ENCODE measurements at places on chromosomes 7 and 10.

DNA sequence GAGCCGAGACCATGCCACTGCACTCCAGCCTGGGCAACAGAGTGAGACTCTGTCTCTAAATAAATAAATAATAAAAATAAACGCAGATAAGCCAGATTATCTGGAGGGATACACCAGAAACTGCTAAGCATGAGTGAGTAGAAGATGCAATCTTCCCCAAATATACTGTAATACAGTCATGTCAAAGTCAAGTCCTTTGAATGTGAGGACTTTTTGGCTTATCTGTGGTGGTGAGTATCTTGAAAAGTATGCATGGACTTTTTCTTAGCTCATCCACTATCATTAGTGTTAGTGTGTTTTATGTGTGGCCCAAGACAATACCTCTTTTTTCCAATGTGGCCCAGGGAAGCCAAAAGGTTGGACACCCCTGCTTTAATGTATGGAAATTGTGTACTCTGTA is 44.7 kb upstream of the PITRM1 start:
- no peak for DNase-seq

GRCh38 chr7:88480896-88481295 is 174.2 kb upstream of the STEAP4 start:
- DNase-seq: no peak

DNA sequence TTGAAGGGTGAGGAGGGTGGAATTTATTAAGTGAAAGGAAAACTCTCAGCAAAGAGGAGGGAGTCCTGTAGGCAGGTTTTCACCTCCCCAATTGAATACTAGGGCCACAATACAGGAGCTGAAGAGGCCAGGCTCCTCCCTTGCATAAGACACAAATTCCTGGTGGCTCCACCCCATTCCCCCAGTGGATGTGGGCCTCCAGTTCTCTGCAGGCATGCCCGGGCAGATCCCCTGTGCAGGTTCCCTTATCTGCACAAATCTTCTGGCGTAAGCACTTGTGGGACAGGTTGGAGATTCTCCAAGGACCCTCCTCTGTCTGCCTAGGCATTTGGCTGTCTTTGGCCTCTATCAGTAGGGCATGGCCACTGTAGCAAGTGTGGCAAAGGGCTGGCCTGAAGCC is 847.1 kb upstream of the MBL2 start:
- no peak for DNase-seq

DNA sequence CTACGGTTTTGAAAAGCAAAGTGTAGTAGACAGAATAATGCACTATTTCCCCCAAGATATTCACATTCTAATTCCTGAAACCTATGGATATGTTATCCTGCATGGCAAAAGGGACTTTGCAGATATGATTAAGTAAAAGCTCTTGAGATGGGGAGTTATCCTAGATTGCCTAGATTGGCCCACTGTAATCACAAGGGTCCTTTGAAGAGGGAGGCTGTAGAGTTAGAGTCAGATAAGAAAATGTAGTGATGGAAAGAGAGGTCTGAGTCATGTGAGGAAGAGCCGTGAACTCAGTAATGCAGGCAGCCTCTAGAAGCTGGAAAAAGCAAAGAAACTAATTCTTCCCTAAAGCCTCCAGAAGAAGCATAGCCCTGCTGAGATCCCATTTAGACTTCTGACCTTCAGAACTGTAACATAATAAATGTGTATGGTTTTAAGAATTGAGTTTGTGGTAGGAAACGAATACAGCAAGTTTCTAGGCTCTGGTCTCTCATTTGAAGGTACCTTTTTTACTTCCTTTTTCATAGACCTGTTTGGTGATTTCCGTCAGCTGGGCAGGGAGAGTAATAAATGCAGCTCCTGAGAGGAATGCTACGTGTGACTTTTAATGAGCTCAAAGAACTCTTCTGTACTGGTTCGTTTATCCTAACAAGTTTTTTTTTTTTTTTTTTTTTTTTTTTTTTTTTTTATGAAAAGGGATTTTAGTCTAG is 41.9 kb upstream of the NXPH1 start:
- DNase-seq: no peak

DNA sequence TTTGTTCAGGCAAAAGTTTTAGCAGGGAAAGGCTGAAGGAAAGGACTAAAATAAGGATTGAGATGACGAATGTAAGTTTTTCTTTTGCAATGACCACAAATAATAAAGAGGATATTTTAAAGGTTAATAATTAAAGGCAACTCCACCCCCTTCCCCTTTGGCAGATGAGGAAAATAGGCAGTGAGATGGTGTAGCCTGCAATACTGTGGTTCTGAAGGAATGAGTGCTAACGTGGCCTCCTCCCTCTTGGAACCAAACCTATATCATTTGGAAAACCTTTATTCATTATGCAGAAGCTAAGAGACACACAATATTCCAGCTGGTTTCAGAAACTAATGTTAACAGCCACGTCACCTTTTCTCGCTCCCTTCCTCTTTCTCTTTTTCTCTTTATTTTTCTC is 70.9 kb upstream of the COL1A2 start:
- no peak for DNase-seq

GRCh38 chr7:45092100-45092930 is 3.5 kb upstream of the NACAD start:
- DNase-seq: no peak

DNA sequence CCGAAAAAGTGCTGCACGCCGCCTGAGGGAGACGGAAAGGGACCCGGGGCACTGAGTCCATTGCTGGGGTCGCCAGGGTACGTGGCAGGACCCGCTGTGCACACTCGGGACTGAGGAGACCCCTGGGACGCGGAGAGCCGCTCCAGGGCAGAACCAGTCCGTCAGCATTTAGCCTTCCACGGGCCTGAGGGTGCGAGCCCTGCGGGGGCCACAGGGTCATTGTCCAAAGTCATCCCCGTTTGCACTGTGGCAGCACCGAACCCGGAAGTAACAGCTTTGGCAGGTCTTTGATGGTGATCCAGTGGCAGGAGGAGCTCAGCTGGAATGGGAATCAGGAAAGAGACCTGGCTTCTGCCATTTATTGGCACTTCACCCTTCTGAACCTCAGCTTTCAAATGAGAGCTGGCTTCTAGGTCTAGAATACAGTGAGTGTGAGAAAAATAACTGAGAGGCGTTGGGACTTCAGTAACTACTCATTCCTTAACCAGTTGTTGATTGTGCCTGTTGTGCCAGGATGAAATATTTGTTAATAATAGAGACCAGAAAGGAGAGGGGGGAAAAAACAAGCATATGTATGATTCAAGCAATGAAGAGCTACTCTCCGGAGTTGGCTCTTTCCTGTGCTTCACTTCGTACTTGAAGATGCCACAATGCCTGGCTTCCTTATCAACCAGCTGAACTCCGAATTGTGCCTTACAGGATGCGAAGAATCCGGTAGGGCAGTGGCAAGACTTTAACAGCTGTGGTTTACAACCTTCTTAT is 811 bp upstream of the ARHGAP12 start:
- DNase-seq: peak; percentile 37

GRCh38 chr7:78473021-78473420 is 674.4 kb downstream of the PHTF2 start:
- no peak for DNase-seq

GRCh38 chr10:132264966-132265889 is 42.5 kb downstream of the STK32C start:
- DNase-seq: no peak

GRCh38 chr7:108324053-108325038 is 131.9 kb downstream of the NRCAM start:
- DNase-seq: peak; percentile 7

DNA sequence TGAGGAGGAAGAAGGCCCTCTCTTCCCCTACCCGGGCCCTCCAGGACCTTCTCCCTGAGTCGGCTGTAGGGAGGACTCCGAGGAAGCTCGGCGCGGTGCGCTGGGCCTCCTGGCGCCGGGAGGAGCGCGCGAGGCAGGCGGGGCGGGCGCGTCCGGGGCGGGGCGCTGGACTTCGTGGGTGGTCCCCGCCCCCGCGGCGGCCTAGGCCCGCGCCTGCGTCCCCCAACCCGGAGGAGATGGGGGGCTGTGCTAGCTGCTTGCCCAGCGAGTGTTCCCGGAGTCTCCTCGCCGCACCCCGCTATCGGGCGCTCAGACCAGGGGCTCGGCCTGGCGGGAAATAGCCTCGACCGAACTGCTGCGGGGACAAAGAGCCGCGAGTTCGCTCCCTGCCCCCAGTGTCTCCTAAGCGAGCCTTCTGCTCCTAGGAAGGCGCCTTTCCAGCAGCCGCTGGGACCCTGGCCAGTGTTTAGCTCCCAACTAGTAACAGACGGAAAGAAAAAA is 19.2 kb upstream of the SMO start:
- no peak for DNase-seq

GRCh38 chr7:143511593-143512047 is 33.9 kb downstream of the TAS2R41 start:
- no peak for DNase-seq

GRCh38 chr7:117216436-117217069 is 106.3 kb downstream of the WNT2 start:
- no peak for DNase-seq

DNA sequence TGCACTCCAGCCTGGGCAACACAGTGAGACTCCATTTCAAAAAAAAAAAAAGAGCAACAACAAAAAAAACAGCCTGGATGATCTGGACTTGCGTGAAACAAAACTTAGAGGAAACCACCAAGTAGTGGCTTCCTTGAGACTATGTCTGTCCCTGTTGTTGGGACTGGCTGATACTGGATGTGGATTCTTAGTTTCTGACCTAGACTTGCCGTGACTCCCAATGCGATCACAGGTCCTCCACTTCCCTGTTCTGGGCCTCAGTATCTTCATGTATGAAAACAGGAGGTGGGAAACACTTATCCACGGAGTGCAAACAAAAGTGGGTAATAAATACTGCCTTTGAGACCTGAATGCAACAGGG is 125.7 kb downstream of the PRPF18 start:
- peak; percentile 22 for DNase-seq

- DNase-seq: no peak
Observed at GRCh38 chr7:19989906-19990305, 216.5 kb upstream of the TMEM196 start.

DNA sequence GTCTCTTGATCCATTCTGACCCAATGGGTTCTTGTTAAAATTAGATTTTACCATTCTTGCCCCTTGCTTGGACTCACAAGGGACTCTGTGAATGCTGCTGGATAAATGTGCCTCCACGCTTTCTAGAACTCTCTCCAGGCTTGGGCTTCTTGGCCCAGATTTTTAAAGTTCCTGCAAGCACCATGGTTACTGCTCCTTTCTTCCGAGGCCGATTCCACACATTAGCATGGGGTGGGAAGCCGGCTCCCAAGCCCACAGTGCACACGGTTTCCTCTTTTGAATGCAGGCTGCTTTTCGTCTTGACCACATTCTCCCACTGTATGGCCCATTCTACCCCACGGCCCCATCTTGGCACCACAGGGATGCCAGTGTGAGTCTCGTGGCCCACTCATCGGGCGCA is 174.3 kb upstream of the PITRM1 start:
- DNase-seq: no peak

DNA sequence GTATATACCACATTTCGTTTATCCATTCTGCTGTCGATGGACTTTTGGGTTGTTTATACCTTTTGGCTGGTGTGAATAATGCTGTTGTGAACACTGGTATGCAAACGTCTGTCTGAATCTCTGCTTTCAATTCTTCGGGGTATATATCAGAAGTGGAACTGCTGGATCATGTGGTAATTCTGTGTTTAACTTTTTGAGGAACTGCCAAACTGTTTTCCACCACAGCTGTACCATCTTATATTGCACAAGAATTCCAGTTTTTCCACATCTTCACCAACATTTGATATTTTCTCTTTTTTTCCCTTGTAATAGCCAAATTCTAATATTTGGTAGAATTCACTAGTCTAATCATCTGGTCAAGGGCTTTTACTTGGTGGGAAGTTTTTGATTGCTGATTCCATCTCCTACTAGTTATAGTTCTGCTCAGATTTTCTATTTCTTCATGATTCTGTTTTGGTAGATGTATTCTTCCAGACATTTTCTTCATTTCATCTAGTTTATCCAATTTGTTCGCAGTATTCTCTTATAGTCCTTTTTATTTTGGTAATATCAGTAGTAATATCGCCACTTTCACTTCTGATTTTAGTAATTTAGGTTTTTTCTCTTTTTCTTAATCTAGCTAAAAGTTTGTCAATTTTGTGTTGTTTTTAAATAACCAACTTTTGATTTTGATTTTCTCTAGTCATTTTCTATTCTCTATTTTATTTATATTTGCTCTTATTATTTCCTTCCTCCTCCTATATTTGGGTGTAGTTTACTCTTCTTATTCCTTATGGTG is 271.2 kb downstream of the ZEB1 start:
- no peak for DNase-seq

- no peak for DNase-seq
Observed at GRCh38 chr7:141562036-141562435, 10.8 kb downstream of the AGK start.

DNA sequence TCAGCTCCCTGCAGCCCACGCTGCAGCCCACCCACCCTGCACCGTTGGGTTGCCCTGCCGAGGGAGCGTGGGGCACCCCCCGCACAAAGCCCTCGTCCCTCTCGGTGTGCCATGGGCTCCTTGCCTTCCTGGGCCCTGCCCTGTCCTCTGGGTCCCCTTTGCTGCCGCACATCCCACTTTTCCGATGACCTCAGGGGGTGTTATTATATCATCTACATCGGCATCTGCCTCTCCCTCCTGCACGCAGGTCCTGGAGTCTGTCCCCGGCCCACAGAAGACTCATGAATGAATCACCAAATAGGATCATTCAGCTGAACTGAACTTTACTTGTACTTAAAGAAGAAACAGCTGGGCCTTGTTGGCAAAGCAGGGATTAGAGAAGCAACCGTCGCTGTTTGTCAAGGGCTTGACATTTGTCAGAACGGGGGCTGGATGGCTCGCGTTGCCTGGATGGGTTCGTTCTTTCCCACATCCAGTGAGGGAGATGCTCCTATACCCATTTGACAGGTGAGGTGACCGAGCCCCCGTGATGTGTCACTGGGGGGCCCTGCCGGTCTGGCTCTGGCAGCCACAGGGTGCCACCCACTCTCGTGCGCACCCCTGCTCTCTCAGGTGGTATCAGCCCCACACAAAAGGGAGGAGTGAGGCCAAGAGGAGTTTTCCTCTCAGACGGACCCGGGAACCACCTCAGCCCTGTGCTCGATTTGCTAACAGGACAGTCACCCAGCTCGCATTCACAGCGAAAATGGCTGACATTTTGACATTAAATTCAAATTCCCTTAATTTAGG is 58.6 kb upstream of the EBF3 start:
- no peak for DNase-seq

- DNase-seq: no peak
Observed at GRCh38 chr10:589961-590680, 99.3 kb downstream of the DIP2C start.

Data from NCI-H510A treated with DMSO at 0.1 percent for 48 hours (cell line).